ENCODE measurements at places on chromosomes 6 and 20.

DNA sequence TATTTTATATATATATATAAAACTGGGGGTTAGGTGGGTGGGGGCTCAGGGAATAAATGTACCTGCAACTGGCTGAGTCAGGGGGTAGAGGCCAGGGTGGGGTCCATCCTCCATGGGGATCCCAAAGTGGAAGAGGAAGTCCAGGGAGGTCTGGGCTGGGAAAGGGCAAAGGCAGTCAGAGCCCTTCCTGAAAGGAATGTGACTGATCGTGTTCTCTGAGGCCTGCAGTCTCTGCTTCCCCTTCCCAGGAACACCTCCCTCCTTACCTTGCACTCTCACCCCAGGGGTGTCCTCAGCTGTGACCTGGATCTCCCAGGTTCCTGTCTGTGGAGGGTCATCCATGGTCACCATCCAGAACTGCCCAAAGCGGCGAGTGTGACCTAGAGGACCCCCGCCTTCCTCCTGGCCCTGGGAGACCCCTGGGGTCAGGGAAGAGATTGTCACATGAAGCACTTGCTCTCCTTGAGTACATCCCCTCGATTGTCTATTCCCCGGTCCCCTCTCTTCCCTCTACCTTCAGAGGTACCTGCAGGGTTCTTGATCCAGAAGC is 4.7 kb downstream of the SAPCD1 start:
- DNase-seq, result no peak

- no peak for DNase-seq
Observed at GRCh38 chr6:52564856-52565255, 12.0 kb downstream of the TRAM2 start.

DNA sequence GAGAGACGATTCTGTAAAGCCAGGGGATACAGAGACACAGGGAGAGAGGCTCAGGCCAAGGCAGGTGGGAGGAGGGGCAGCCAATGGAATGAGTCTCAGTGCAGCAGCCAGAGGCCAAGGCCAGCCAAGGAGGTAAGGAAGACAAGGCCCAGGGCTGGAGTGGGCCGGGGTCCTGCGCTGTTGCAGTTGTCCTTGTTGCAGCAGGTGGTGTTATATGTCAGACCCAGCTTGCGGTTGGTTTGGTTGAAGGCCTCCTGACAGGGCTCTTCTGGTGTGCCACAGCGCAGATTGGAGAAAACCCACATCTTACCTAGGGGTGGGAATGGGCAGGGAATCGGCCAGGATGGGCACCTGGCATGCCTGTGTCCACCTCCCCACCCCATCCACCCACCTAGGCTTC is 2.5 kb downstream of the LY6G6C start:
- no peak for DNase-seq

DNA sequence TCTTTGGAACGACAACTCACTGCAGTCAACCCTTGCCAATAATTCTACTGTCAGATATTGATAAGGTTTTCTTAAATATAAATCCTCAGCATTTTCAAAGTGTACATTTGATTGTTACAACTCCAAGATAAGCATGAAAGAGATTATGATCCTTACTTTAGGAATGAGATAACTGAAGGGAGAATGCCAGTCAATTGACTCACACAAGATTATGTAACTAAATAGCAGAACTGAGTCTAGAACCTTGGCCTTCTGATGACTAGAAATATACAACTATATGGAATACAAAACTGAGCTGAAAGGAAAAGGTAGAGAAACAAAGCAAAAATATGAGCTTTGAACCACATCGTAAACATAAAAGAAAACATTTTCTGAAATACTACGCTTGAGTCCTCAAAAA is 26.9 kb upstream of the STXBP5 start:
- no peak for DNase-seq

DNA sequence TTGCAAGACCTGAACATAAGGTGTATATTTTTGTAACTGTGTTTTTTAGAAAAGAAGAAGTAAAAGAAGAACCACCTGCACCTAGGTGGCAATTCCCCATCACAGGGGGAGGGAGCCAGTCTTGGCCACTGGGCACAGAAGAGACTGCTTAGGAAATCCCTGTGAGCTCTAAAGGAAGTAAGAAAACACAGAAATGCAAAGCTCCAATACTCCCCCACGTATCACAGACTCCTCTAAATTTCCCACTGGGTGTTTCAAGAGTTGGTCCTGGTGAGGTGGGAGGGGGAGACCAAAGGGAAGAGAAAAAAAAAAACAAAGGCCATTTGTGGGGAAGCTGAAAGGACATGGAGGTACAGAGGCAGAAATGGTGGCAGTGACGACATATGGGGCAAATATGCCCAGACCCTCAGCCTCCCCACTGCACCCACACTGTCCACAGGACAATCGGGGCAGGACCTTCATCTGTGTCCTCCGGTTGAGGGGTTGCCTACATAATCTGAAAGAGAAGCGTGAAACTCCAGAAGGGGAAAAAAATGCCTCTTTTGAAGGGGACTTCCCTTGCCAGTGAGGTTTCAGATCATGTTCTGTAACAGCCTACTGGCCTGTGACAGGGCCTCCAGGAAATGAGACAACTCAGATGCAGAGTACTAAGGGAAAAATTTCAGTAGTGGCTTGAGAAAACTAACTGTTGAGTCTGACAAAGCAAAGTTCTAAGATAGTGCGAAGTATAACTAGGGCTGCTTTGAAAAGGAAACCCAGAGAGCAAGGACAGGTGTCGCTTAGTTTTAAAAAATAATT is 226.2 kb upstream of the MARCKS start:
- no peak for DNase-seq

DNA sequence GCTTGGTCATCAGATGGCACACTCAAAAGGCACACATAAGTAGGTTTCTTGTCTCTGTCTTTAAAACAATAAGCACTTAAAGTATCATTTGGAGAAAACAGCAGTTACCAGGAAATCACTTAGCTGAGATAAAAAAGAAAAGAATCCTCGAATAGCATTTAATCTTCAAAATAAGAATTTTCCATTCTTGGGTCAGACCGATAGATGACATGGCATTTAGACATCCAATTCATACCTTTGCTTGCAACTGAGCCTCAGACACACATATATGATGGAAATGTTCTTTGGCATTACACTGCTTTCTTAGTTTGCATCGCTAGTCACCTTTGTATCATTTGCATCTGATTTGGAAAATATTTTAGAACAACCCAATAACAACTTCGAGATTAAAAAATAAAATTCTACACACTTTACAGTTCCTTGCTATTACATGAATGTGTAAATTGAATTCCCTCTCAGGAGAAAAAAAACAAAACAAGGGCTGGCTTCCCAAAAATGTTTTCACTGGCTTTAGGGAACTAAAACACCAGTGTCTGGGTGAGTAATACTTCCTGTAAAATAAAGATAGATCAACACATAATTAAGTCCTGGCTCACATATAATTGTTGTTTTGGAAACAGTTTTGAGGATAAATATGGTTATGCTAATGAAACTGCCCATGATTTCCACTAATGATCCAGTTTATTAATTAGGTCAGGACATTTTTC is 1.3 kb upstream of the RNF217 start:
- no peak for DNase-seq

- DNase-seq, result peak; percentile 95
Observed at GRCh38 chr6:32195902-32196681, 3.6 kb upstream of the GPSM3 start.
